ENCODE measurements at places on chromosomes 12 and 14.

DNA sequence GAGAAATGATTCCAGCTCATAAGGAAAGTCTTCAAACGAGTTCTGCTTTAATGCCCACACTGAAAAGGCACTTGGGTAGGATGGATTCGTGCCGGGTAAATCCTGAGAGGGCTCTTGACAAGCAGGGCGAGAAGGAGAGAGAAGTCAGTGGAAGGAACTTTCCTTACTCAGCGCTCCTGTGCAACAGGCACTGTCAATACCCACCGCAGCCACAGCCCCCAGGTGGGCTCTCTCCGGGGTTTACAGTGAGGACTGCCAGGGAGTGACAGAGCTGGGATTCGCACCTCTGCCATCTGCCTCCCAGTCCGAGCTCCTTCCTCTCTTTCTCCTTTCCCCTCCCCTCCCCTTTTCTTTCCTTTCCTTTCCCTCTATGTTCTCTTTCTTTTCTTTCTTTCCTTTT lies 118.7 kb downstream of the BEGAIN start:
- DNase-seq, result no peak

- DNase-seq, result peak; percentile 30
These were observed at the start of gene KDM2B for GRCh38 chr12:121580959-121581685. Gene KDM2B, minus strand, starts transcription at chr12:121581023. Its CDS starts 112 bp downstream, at chr12:121580911.

GRCh38 chr14:22265319-22266141 lies 323.5 kb downstream of the DAD1 start:
- DNase-seq, result peak; percentile 32

DNA sequence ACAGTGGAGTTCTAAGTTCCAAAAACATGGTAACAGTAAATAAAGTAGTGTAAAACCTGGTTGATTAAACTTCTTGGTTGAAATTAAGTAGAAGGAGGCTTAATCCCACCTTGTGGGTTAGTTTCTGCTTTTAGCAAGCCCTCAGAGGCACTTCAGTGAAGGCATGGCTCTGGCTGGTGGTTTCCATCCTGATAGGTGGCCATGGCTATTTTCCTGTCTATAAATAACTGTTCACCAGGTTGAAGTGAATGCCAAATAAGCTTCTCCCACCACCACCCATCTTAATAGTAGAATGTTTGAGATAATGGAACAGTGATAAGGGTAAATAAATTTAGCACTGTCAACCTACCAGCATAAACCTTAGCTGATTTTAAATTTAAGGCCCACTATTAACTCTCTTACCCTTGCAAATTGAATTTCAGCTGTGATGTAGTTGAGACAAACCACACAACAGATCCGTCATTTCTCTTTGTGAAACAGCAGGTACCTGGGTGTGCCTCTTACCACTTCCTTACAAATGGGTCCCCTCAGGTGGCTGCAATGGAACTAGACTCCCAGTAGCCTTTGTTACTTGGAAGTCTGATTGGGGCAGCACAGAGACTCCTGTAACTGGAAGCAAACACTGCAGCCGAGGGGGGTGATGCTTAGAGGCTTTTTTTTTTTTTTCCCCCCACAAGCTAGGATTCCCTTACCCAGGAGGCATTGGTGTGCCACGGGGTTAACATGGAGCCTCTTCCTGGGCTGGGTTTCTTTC lies 41.4 kb downstream of the DAAM1 start:
- peak; percentile 6 for DNase-seq

- DNase-seq, result no peak
These were observed 54.0 kb upstream of the ELK3 start for GRCh38 chr12:96140174-96140573.

- peak; percentile 74 for DNase-seq
These were observed 13.8 kb downstream of the PRPF40B start for GRCh38 chr12:49636979-49637755.

GRCh38 chr14:51095854-51096823 lies 1.2 kb upstream of the TRIM9 start:
- no peak for DNase-seq

DNA sequence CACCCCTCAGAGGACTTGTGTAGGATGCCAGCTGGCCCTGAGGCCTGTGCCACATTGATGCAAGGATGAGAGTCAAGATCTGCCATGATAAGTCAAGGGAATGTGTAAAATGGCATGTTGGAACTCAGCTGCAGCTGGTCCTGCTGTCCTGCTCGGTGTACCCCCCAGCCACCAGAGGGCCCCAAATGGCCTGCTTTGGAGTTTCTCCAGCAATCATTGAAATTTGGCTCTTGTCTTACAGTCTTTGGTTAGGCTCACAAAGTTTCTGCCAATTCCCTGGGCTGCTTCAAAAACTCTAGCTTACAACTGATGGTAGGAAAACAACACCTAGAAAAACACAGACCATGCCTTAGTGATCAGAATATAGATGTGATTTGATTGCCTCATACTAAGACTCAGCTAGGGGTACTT lies 76.8 kb downstream of the HSD17B6 start:
- peak; percentile 18 for DNase-seq

DNA sequence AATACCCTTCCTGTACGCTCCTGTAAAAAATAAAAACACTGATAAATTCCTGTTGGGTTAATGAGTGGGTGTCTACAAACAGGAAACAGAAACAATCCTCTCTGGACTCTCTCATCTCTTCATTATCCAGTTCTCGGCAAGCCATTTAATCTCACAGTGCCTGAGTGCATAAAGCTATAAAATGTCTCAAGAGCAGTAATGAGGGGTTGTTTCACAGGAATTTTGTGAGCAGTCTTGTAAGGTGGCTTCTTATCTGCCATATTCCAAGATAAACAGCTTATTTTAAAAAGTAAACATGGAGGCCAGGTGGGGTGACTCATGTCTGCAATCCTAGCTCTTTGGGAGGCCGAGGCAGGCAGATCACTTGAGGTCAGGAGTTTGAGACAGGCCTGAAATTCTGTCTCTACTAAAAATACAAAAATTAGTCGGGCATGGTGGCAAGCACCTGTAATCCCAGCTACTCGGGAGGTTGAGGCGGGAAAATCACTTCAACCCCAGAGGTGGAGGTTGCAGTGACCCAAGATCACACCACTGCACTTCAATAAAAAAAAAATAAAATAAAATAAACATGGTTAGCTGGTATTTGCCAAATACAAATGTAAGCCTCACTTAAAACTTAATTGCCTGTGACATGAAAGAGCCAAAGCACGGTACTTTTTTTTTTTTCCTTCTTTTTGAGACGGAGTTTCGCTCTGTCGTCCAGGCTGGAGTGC lies 54.0 kb downstream of the CLIP1 start:
- no peak for DNase-seq

- DNase-seq, result no peak
These were observed 120.3 kb downstream of the VRK1 start for GRCh38 chr14:96917442-96917963.

DNA sequence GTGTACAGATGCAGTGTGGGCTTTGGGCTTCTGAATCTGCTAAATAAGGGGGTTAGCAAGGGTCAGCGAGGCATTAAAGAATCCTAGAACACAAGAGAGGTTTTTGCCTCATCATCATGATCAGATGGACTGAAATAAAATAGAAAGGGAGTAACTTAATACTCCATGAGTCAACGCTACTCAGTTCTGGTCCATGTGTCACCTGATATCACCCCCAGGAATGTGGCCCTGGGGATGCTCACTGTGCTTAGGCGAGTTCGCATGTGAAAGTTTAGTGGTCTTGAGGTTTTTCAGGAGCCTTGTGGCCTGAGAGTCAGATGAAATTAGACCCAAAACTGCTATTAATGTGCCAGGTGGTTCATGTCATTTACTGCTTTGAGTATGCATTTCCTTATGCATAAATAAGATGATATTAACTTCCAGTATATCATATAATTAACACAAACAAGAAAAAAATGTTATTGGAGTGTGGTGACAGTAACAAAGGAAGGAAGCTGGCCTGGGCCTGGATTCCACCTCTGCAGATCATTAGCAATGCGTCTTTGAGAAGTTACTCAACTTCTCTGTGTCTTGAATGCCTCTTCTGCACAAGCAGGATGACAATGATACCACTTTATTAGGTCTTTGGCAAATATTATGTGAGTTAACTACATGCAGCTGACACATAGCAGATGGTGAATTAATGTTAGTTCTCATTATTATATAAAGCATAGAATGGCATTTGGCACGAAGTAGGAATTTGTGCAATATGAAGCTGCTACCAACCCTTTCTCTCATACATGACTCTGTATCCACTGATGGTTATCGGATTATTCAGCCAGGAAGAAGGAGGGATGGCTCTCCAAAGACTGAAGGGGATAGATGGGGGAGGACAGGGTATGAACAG lies 1272.6 kb downstream of the AACS start:
- no peak for DNase-seq

DNA sequence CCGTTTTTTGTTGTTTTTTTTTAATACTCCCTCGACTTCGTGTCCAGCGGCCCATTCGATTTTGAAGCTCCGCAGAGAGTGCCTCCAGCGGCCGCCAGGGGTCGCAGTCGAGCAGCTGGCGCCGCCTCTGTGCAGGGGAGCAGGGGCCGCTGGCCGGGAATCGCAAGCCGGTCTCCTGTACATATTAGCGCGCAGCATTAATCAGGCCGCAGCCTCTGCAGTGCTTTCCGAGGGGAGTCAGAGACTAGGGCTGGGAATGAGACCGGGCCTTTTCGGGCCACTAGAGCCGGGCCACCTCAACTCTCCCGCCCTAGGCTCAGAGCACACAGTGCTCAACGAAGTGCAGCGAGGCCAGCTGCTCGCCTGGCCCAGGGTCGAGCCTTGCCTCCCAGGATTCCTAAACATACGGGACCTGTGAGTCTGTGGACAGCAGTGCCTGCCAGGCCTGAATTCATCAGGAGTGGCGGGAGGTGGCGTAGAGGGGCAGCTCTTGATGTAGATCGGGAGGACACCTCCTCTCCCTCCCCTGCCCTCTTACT lies 81.8 kb downstream of the EMP1 start:
- DNase-seq, result peak; percentile 45

DNA sequence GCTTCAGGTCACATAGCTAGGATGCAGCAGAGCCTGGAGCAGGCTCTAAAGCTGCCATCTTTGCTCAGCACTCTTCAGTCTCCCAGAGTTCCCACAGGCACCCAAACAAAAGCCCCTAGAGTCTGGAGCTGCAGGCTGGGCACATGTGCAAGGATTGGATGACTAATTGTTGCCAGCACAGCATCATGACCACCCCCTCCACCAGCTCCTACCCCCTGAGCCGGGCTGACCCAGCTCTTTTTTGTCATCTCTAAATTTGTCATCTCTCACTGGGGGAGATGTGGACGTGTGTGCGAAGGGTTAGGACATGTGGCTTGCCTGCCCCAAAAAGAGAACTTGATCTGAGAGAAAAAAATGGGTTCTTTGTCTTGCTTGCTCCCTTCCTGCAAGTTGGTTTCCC lies 4.3 kb upstream of the MMP19 start:
- no peak for DNase-seq

DNA sequence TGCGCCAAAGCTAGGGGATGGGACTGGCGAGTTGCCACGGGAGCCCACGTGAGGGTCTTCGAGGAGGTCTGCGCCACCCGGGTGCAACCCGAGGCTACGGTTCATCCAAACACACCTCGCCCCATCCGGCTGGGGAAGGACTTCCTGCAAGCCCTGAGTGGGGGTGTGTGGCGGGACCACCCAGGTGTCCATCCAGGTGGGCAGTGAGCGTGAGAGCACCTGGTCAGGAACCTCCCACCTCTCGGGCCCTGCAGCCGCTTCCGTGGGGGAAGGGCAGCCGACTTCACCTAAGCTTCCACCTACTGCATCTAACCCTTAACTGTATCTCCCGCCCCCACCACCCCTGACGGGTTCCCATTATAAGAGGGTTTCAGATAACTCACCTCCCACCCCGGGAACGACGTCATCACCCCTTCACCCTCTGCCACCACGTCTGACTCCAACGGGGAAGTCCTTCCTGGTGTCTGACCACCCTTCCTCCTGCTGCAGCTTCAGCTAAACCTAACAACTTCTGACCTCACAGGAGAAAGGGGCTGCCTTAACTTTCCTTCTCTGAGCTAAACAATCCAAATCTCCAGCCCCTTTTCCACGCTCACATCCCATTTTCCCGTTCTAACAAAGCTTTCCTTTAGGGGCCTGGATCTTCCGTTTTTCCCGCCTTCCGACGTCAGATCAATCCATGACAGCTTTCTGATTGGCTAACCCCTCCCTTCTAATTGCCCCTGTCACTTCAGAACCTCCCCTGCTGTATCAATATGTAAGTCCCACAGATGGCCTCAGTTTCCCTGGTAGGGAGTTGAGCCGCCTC lies 27.4 kb upstream of the SMUG1 start:
- peak; percentile 52 for DNase-seq

DNA sequence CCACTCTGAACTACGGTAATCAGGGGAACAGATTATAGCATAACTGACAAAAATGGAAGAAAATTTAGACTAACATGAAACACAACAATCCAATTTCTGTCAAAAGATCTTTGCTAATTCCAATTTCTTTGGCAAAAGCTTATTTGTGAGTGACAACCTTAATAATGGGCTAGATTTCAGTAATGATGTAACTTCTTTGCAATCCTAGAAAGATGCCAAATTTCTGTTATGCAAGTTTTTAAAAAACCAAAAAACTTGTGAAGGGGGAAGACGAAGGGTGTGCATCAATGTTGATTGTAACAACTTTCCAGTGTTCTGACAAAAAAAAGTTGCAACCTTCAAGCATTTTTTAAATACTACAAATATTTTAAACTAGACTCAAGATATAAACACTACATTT lies 59.9 kb downstream of the DICER1 start:
- no peak for DNase-seq

DNA sequence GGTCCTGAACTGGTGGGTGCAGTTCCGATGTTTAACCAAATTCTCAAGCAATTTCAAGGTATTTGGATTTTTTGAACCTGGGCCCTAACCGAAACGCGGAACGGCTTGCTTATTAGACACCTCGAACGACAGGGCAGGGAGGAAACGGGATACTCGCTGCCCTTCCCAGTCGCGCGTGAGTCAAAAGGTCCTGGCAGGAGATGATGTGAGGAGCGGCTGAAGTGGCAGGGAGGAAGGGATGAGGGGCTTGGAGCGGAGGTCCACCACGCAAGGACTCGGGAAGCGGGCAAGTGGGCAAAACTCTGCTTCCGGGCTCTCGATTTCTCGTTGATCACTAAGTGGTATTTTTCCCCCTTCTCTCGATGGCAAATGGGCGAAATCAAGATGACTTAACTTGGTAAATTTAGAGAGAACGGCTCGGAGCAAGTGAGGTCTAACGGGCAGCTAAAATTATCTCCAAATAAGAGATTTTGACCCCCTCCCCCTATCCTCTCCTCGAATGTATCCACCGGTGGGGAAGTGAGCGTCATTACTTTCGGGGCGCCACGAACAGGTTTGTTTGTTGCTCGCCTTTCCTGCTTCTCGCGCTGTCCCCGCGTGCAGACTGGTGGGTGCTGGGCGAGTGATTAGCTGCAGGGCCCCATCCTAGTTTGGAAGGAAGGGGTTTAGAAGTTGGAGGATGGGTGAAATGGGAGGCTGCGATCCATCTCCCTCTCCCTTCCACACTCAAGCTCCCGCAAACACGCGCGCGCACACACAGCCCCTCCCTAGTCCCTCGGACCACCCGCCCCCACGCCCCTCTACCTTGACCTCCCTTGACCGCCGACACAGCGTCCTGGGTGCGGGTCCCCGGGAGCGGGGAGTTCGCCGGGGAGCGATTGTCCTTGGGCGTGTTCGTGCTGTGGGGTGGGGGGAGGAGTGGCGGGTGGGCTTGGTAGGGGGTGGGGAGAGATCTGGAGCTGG lies 986 bp upstream of the NTF3 start:
- no peak for DNase-seq

- no peak for DNase-seq
These were observed 59.9 kb downstream of the TRAFD1 start for GRCh38 chr12:112185093-112185923.

- DNase-seq, result no peak
These were observed 120.0 kb downstream of the SCARB1 start for GRCh38 chr12:124743479-124744272.
